ENCODE measurements at places on chromosomes 5 and 9.

GRCh38 chr9:72203205-72203803 is 54.1 kb downstream of the GDA start:
- peak; percentile 4 for DNase-seq

DNA sequence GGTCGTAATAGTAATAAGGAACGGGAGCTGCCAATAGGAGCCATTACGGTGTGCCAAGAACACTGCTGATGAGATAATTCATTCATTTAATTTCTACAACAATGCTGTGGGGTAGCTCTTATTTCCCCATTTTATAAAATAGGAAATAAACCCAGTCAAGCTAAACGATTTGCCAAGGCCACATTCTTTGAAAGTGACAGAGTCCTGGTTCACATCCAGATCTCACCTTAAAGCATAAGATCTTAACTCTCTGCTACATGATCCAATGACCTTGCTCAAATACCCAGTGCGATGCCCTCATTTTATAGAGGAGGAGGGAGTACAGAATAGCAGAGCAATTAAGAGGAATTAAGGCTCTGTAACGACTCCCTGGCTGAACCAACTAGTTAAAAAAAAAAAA is 5.0 kb downstream of the PDE6A start:
- DNase-seq = no peak

DNA sequence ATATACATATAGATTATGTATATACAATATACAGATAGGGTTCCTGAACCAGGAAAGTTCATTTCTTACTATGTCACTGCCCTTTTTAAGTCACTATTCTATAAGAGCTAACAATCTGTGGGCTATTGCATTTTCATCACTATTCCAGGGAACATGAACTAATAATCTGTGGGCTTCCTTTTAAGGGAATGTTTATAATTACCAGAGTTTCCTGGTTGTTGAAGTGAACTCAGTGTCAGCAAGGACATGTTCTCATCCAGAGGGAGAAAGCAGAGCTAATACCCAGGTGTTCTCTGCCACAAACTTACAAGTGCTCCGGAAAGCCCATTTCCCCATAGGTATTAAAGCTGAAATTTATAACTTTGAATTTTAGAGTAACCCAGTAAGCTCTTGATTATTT is 69.6 kb downstream of the CWC27 start:
- no peak for DNase-seq

DNA sequence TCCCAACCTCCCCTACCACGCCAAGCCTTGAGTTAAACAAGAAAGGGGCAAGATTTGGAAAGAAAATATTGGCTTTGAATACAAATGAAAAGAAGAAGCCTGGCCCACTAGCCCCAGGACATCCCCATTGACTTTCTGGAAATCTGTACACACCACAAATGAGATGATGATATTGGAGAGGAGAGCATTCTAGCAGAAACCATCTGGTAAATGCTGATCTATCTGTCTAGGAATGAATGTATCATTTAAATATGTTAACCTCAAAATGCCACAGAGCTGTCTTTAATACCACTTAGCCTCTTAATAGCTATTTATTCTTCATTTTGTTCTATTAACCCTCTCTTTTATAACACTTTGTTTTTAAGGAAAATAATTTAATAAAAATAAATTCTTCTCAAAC is 270.2 kb upstream of the PDE4D start:
- no peak for DNase-seq

All from activated CD4-positive, alpha-beta T cell treated with anti-CD3 and anti-CD28 coated beads for 48 hours (primary cell).